ENCODE measurements at places on chromosomes 5 and 9. TPM values are rescaled to one million over a fixed set of nuclear protein-coding genes. Genes with fewer than 3 reads are reported as not detected.

Gene KIF12
- 3.0 TPM for total RNA-seq

Gene SV2C
- 0.05 TPM for total RNA-seq

GRCh38 chr9:7259544-7260241 is 501.9 kb downstream of the KDM4C start:
- H3K27ac ChIP-seq: peak overlapping the region; percentile 26
- H3K4me1 ChIP-seq: peaks cover 12% of the 10 kb centered on the region
- no peaks in the 10 kb centered on the region for H3K27me3 ChIP-seq
- H3K36me3 ChIP-seq: no peaks in the 10 kb centered on the region
- DNase-seq: no peak
- no peak overlapping the region for H3K4me3 ChIP-seq

DNA sequence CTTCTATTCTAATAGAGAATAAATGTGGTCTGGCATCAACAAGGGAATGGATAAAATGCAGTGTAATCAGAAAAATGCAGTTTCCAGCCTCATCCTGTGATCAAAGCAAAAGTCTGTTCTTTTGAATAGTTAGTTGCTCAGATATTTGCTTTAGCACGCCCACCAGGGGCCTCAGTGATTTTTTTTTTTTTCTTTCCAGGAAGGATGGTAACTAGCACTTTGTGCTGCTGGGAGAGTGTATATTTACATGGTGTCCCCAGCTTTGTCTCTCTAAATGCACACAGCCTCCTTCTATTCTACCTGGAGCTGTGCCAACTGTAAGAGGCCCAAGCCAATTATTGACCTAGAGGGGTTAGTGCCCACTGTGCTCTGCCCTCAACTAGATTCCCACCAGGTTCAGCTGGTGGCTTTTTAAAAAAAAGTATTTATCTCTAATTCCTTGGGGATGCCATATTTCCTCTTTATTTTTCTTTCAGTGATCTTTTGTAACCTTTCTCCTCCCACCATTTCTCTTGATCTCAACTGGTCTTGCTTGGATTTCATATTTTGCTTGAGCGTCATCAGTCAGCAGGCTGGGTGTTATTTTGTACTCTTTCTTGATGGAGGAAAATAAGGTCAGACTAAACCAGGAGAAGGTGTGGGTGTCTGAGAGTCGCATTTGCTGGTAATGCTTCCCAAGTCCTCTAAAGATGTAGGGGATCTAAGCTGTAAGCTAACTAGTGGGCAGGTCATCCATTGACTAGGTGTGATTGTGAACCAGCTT is 193.0 kb upstream of the C9orf72 start:
- peaks cover 3% of the 10 kb centered on the region for H3K27me3 ChIP-seq
- DNase-seq: no peak
- H3K4me1 ChIP-seq: peaks cover 38% of the 10 kb centered on the region
- peaks cover 12% of the 10 kb centered on the region for H3K36me3 ChIP-seq
